IMR-90 (cell line): ENCODE measurements at places on chromosomes 4 and X.

DNA sequence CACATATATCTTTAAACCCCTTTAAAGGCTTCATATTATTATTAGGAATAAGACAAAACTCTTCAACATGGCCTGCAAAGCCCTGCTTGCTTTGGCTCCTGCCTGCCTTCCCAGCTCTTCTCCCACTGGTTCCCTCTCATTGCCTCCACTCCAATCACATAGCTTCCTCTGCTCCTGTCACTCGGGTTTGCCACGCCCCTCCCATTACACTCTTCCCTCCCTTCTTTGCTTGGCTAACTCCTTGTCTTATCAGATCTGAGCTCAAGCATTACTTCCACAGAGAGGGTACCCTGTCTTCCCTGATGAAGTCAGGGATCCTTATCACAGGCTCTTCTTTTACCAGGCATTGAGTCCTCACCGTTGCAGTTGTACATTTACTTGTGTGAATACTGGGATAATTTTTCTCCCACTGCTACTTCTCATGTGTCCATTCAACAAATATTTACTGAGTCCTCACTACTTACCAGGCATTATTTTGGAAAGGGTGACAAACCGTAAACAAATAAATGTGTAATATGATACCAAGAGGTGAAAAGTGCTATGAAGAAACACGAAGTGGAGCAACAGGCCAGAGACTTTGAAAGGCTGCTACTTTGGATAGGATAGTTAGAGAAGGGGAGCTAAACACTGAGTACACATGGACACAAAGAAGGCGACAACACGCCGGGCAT lies 3.2 kb upstream of the VGLL1 start:
- DNase-seq = no peak

- no peak for DNase-seq
Observed at GRCh38 chrX:2596555-2597255, 94.4 kb upstream of the CD99 start.

DNA sequence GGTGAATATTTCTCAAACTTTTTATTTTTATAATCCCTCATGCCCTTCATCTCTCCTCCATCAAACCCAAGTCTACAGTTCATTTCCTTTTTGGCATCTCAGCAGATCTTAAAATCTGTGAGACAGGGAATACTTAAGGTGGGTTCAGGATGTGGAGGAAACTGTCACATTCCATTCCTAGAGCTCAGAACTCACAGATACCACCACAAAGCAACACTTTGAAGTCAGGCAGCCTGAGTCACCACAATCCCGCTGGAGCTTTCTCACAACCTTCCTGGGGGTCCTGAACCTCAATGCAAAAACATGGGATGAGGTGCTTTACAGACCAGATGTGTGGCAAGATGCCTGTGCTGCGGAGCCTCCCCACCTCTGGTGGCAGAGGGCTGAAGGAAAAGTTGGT lies 63.2 kb downstream of the HHIP start:
- peak; percentile 89 for DNase-seq

- no peak for DNase-seq
Observed at GRCh38 chrX:69163936-69164741, 1.1 kb downstream of the PJA1 start.

GRCh38 chr4:69096111-69096656 lies at the start of gene UGT2B7:
Gene UGT2B7 (plus strand): TSS chr4:69096474. CDS start chr4:69096521, 47 bp downstream.
- DNase-seq = no peak

GRCh38 chrX:48785540-48786214 lies 713 bp upstream of the GATA1 start:
- DNase-seq = no peak

- DNase-seq = no peak
Observed at GRCh38 chr4:28225689-28226353, 1365.2 kb downstream of the STIM2 start.

DNA sequence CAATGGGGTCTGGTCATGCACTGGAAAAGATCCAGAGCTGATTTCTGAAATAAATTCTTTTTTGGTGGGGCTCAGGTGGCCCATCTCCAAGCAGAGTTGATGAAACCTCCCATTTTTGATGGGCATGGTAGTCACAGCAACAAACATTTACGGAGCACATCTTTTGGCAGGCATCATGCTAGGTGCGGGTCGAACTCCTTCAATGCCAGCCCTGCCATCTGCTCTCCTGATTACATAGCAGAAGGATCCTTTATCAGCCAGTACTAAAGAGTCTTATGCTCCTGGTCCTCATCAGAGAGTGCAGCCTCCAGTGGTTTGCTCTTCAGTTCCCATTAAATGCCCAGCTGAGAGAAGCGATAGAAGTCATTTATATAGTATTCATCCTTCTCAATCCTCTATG lies 121.7 kb downstream of the GRXCR1 start:
- DNase-seq = no peak

GRCh38 chr4:122044501-122044900 lies 92.6 kb upstream of the TRPC3 start:
- peak; percentile 11 for DNase-seq

GRCh38 chrX:149961572-149961971 lies 23.3 kb upstream of the EOLA2 start:
- DNase-seq = no peak

DNA sequence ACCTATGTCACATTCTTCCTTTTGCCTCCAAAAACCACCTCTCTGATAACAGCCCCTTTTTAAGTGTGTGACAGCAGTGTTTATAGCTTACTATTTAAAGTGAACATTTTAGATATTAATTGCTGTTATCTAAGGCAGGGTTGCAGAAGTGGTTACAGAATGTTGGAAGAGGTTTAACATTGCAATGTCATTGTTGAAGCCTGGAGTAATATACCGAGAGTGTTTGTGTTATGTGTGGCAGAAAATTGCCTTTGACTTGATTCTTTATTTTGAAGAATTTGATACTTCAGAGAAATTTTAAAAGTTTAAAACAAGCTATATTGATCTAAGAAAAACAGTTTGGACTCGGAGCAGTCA lies 37.1 kb downstream of the SMARCAD1 start:
- DNase-seq = no peak

DNA sequence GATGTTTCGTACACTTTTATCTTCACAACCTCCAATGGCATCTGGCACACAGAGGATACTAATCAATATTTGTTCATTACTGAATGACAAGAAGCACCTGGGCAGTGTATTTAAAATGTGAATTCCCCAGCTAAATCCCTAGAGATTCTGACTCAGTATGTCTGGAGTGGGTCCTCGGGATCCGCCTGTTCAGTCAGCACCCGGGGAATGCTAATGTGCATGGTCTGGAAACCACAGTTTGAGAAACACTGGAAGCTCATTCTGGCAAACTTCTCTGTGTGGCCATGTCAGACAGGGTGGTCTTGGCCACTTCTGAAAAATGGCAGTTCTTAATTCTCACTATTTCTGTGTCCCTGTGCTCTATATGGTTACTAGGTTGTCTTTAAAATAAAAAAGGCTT lies 138.8 kb upstream of the VCX start:
- DNase-seq = no peak

DNA sequence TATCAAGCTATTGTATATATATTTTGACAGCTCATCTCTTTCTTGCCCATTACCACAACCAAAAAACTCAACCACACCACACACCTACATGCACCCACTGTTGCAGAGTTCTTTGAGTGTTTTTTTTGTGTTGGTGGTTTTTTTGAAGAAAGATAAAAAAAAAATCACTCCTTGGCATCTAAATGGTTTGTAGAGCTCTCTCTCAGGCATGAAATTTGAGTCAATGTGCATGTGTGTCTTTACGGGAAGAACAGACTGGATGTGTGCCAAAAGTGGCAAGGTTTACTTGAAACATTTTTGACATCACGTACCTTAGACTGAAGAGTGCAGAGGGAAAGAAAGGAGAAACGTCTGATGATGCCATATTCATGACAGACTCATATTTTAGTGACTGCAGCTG lies 154.2 kb downstream of the FHIP1A start:
- DNase-seq = no peak

GRCh38 chr4:97491856-97492255 lies 651.4 kb downstream of the STPG2 start:
- no peak for DNase-seq

- DNase-seq = no peak
Observed at GRCh38 chr4:48138511-48138910, 4.5 kb upstream of the TXK start.

- DNase-seq = no peak
Observed at GRCh38 chrX:72020788-72021187, 110.1 kb downstream of the NHSL2 start.

DNA sequence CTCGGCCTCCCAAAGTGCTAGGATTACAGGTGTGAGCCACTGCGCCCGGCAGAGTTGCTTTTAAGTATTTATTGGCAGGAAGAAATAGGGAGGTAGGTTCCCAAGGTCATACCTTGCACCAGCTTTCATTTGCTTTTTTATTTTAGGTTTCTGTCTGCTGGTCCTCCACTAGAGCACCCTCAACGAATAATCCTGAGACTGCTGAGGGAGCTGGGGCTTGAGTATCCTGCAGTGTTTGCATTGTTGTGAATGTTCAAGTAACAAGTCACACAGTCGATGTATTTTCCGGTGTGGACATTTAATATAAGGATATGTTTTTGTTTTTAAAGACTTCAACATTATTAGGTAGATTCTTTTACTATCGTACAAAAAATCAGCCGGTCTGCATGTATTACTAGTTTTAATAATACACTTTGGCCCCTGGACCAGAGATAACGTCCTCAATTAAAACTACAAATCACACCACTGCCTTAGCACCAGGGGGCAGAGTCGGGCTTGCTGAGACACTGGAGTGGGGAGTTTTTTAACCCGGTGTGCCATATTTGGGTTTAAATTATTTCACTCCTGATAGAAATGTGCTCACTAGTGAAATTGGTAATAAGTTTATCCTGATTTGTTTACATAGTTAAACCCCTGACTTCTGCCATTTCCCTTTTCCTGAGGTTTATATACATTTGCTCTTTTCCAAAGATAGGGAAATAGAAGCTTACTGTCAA lies 11.6 kb downstream of the SMIM20 start:
- peak; percentile 45 for DNase-seq

GRCh38 chrX:40090050-40090804 lies 7.5 kb downstream of the BCOR start:
- DNase-seq = no peak

DNA sequence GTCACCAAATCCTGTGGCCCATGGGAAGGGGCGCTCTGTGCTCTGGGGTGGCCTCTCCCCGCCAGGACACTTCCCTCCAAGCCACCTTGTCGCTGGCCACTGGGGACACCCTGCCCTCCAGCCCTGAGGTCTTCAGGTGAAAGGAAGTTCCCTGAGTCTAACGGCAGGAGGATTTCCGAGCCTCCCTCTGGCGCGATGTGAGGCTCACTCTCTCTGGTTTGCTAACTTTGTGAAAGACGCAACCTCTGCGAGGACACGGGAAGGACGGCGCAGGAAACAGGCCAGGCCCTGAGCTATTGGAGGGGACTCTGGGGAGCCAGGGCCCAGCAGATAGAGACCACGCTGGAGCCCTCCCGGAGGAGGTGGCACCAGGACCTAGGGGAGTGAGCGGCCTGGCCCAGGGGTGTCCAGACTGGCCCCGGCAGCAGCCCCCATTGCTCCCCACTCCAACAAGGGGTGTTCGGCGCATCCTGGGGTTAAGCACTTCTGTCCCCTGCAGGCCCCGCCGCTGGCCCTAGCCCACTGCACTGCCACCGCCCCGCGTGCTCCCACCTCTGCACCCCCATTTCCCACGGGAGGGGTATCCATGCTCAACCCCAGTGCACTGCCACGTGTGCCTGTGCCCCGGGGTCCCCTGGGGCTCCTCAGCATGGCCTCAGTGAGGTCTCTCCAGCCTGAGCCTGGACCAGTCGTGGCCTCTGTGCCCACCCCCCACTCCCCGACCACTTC lies 72.2 kb upstream of the MXD4 start:
- no peak for DNase-seq

DNA sequence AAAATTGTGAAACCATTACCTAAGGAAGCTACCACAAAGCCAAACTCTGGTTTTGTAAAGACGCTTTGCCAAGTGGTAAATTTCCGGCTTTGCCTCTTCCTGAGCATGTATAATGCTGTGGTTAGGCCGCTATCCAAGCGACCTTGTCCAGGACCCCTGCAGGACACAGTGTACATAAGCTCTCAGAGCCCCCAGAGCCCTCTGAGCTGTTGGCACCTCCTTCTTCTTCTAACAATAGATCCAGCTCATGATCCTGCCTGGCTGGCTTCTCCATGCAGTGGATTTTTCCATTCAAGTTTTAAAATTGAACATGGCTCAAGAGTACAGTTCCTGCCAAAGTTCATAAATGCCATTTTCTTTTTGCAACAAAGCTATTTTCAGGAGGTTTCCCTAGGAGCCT lies 326.7 kb downstream of the MAPK10 start:
- DNase-seq = peak; percentile 41

GRCh38 chr4:139686130-139686529 lies 20.5 kb downstream of the MGST2 start:
- no peak for DNase-seq

DNA sequence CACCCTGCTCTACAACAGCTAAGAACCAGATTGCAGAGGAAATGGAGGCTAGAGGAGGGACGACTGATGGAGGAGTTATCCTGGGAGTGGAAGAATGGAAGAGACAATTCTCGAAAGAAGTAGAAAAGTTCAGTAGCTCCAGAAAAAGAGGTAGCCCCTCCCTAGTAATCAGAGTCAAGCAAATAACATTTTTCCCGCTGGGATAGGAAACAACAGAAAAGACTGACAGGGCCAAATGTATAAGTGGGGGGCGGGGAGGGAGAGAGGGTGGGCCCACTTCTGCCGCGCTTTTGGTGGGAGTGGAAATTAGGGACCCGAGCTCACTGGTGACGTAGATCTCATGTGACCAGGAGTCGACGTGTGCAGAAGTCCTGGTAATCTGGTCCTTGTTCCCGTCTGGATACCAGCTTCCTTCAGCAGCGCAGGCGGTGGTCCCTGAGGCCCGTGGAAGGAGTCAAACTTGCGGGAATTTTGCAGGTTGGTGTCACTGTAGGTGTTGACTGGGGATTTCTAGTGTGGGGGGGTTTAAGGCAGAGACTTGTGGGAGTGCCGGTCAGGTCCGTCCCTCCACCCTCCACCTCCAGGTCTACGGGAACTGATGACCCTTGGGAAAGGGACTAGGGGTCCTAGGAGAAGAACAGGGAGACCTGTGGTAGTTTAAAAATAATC lies at the start of gene TCEAL9:
TSS of gene TCEAL9 (plus strand) at position 377 of the 669 bp plus-strand sequence. CDS start 1,179 bp downstream, outside the sequence.
- DNase-seq = peak; percentile 83

DNA sequence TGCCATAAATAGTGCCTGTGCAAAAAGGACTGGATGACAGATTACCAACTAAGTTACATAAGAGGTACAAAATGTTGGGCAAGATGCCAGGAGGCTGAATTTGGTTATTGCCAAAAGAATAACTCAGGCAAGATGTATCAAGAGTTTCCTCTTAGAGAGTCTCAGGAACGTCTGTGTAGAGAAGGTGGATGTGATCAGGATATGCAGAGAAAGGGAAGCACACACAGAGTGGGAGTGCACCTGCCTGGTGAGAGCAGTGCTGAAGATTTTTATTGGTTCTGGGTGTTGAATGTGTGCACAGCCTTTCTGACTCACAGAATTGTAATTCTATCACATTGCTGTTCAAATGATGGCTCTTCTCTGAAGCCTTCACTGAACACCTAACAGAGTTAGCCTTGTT lies 156.8 kb upstream of the HS3ST1 start:
- DNase-seq = no peak

- DNase-seq = no peak
Observed at GRCh38 chr4:166991006-166991561, 243.2 kb downstream of the SPOCK3 start.

GRCh38 chr4:176999935-177000543 lies 207.3 kb upstream of the VEGFC start:
- no peak for DNase-seq

- peak; percentile 46 for DNase-seq
Observed at GRCh38 chr4:102537269-102537668, 36.1 kb downstream of the NFKB1 start.
